ENCODE measurements at places on chromosomes 13 and 19. TPM values are rescaled to one million over a fixed set of nuclear protein-coding genes. Genes with fewer than 3 reads are reported as not detected.

The ZNF738 gene
- 8.4 TPM for polyA plus RNA-seq

The DAND5 gene
- polyA plus RNA-seq = 0.56 TPM

The DBP gene
- 53.2 TPM for polyA plus RNA-seq

The SMAD9 gene
- 14.8 TPM for polyA plus RNA-seq

The WTIP gene
- 1.8 TPM for polyA plus RNA-seq

The USP12 gene
- polyA plus RNA-seq = 7.1 TPM

The CABP5 gene
- polyA plus RNA-seq = not detected

The RYR1 gene
- polyA plus RNA-seq = 10.2 TPM

The ADPRHL1 gene
- polyA plus RNA-seq = 133 TPM

The SPACA7 gene
- polyA plus RNA-seq = not detected

The ADGRE1 gene
- not detected for polyA plus RNA-seq

The MBD3L4 gene
- not detected for polyA plus RNA-seq

The PSENEN gene
- 153 TPM for polyA plus RNA-seq

The ASPDH gene
- 58.1 TPM for polyA plus RNA-seq

The CPB2 gene
- polyA plus RNA-seq = not detected

The PROSER1 gene
- 22.8 TPM for polyA plus RNA-seq

The NPHS1 gene
- polyA plus RNA-seq = 0.93 TPM

The LILRB5 gene
- 1.9 TPM for polyA plus RNA-seq

The PGLYRP1 gene
- not detected for polyA plus RNA-seq

The ZNF208 gene
- polyA plus RNA-seq = 1.2 TPM

The PLIN3 gene
- polyA plus RNA-seq = 35.0 TPM

The MISP3 gene
- polyA plus RNA-seq = 22.6 TPM
